CD14-positive monocyte (primary cell): ENCODE measurements at places on chromosomes 2 and 18. TPM values are rescaled to one million over a fixed set of nuclear protein-coding genes. Genes with fewer than 3 reads are reported as not detected.

DNA sequence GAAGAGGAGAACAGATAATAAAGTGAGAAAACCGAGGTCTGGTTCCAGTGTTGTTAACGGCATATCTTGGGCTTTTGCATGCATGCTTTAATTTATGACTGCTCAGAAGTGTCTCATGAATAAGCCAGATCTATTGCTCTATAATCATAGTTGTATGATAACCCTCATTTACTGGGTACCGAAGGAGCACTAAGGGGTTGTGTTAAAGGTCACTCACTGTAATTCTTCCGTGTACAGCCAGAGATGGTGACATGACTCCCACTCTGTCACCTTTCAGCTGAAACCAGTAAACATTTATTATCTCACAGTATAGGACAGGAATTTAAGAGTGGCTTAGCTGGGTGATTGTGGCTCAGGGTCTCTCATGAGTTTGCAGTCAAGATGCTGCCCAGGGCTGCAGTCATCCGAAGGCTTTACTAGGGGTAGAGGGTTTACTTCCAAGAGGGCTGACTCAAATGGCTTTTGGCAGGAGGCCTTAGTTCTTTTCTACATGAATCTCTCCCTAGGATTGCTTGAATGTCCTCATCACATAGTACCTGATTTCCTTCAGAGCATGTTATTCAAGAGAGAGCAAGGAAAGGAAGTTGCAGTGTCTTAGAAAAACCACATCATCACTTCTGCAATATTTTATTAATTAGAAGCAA, 107.0 kb downstream of the NAB1 start:
- no peak for DNase-seq

The CEP192 gene
- 3.0 TPM for polyA plus RNA-seq

- DNase-seq = no peak
These were observed 93.5 kb upstream of the B3GNT2 start for GRCh38 chr2:62102402-62102920.

- DNase-seq = no peak
These were observed 18.6 kb upstream of the REG3A start for GRCh38 chr2:79178076-79178674.

DNA sequence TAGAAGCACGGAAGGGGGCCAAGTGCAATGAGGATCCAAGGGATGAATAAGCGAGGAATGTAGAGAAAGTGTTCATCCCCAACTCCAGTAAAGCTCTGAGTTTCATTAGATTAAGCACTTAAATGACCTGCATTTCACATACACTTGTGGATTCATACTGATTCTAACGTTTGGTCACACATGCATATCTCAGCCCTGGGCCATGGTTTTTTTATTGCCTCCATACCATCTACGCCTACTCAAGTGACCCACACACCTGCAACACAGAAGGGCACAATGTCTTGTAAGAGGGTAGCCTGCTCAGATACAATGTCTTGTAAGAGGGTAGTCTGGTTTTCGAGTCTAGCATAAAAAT, 566 bp upstream of the MRPS5 start:
- DNase-seq = no peak
